Naive thymus-derived CD8-positive, alpha-beta T cell (primary cell): ENCODE measurements at places on chromosomes 12 and 14.

- DNase-seq, result no peak
Measured at GRCh38 chr12:97941686-97942354, 479.2 kb downstream of the RMST start.

- DNase-seq, result no peak
Measured at GRCh38 chr12:26278266-26278665, 82.9 kb downstream of the SSPN start.

DNA sequence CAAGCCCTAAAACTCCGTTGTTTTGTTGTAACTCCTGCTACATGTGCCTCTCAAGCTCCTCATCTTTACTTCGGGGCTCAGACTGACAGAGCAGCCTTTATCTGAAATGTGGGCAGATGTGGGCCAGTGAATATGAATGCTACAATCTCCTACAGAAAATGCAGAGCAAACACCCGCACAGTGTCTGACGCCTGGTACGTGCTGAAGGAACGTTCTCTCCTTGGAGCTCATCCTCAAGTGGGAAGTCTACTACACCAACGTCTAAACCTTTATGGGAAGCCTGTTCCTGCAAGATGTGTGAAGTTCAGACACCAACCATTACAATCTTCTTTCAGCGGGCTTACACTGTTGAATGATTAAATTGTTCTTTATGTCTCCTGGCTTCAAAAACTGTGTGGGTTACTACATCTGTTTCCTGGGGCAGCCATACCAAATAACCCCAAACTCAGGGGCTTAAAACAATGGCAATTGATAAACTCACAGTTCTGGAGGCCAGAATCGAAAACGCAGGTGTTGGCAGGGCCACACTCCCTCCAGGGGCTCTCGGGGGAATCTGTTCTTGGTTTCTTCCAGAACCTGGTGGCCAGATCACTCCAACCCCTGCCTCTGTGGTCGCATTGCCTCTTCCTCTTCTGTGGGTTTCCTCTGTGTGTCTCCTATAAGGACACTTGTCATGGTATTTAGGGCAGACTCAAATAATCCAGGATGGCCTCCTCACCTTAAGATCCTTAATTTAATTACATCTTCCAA lies 179.7 kb upstream of the PLXNC1 start:
- no peak for DNase-seq

DNA sequence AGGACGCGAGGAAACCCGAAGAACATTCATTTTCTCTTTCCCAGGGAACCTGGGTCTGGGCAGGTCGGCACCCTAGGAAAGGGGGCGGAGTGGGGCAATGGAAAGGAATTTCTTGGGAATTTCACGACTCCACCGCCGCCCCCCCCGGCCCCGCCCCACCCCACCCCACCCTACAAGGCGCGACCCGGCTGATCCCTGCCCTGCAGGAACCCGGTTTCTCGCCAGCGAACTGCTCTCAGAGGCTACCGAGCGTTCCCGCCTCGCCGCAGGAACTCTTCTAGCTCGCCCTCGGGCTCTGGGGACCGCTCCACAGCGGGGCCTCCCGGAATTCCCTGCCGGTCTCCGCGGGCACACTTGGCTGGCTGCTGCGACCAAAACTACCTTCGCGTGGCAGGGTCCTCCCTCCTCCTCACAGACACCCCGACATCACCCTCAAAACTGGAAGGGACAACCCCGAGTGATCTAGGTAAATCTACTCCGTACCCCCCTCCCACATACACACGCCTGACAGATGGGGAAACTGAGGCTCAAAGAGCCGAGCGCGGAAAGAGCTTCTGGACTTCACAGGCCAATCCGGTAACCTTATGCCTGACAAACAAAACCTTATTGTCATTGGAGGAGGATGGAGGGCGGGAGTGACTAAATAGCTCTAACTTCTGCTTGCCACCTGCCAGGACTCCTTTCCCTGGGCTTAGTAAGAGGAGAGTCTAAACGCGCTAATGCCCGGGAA lies 785 bp upstream of the ACTN1 start:
- DNase-seq, result no peak

- DNase-seq, result no peak
Measured at GRCh38 chr14:102525929-102526497, 16.4 kb upstream of the ANKRD9 start.

DNA sequence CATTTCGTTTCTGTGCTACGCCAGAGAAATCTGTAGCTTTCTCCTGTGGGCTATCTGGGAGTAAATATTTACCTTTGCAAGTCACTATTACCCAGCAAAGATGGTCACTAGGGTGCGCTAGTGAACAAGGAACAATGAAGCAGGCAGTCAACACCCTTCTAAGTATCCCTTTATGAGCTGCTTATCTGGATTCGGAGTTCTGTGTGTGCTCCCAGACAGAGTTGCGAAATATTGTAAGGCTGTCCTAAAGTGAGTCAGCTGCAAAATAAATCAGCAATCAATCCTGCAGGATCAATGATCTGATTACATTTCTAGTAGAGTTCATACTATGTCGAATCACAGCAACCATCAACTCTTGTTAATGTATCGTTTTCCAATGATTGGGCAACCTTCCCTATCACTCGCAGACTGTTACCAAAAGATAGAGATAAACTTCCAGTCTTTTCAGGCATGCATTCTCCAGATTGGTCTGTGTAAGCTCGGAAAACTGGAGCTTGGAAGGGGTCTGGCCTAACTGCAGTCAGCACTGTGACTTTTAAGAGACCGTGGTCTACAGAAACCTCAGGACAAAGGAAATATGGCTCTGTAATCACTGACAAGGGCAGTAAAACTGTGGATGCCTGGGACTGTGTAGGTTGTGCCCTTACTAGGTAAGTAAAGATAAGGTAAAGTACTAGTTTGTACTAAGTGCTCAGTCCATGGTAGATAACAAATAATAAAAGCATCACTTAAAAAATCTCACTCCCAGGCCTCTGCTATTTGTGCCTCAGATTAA lies 133.5 kb downstream of the KCNK10 start:
- DNase-seq, result peak; percentile 11

- no peak for DNase-seq
Measured at GRCh38 chr12:45290216-45290605, 74.3 kb downstream of the ANO6 start.

DNA sequence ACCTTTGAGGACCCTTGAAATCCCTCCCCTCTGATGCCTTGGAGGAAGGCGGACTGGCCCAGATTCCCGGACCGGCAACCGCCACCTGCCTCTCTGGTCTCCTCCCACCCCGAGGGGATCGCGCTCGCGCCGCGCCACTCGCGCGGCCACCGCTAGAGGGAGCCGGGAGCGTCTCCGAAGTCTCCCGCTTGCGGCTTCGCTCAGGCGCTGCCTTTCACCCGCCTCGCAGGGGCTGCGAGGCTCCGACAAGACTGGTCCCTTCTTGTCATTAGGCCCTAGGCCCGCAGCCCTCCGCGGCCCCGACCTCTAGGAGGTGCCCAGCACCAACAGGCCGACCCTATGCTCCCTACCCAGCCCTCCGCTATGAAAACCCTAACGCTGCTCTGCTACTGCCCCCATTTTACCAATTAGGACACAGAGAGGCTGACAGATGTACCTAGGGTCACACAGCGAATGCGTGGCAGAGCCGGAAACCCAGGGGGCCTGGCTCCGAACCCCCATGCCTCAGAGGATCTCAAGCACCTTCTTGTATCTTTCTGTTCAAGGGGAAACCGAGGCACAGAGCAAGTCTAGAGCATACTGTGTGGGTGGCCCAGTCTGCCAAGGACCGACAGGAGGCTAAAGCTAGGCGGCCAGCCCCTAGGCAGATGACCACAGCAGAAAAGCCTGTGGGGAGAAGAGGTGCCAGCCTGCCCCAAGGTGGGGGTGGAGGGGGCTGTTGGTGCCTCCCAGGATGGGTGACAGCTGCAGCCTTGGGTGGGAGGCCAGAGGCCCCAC lies 21.4 kb upstream of the VSX2 start:
- DNase-seq, result peak; percentile 63

DNA sequence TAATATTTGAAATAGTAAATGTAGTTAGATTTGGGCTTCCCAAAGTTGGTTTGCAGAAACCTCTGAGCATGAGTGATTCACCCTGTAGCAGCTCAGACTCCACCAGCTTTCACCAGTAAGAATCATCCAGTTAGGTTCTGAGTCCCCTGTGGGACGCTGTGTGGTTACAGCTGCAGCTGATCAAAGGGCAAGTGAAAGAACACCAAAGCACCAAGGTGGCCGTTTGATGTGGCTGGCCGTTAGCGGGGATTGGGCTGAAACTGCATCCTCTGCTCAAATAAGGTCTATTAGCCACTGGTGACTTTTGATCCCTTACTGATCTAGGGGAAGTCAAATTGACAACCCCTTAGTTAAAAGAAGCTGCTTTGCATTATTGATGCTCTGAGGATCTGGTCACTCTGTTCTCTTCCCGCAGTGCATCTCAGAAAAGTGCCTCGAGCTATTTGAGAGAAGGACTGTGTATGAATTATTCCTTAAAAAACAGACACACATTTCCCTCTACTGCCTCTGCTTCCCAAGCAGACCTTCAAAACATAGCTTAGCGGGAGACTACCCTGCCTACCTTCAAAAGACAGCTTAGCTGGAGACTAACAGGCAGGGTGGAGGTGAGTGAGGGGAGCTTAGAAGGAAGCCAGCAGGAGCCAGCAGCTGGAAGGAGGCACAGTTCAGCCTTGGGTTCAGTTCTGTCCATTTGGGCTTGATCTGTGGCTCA lies 3.7 kb downstream of the ABHD12B start:
- peak; percentile 61 for DNase-seq

DNA sequence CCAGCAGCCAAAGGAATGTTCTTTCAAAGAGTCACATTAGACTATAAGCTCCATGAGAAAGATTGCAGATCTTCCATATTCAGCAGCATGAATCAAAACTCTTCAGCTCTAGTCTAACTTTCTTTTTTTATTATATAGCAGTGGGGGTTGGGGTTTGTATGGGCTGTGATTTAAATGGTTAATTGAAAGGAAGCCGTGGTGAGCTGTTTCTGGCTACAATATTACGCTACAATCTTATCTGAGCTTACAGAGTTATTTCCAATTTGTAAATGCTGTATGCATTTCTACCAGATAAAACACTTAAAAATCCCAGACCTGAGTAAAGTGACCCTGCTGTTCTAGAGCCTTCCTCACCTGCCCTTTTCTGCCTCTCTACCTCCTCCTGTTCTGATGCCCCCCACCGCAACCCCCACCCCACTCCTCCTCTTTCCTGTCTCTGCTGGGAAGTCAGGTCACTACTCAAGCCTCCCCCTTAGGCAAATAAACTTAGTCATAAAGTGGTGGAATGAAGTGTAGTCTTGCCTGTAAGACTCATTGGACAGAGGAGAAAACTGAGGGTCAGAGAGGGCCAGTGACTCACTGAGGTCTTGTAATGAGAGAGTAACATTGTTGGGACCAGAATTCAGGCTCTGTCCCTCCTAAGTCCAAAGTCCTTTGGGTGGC lies 1089.5 kb downstream of the BCL11B start:
- DNase-seq, result no peak

DNA sequence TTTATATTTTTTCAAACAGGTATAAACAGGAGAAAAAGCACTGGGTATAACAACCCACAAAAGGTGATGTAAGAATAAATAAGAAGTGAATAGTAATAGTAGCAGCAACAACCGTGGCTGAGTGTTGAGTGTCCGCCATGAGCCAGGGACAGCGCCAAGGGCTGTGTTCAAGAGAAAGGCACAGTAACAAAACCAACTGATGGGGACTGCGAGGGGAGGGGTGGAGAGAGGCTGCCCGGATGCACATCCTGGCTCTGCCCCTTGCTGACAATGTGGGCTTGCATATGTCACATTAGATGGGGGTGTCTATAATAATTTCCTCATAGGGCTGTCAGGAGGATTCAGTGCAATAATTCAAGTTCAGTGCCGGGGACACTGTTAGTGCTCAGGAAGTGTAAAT lies 912.4 kb downstream of the VRK1 start:
- DNase-seq, result peak; percentile 30

GRCh38 chr14:103140316-103141109 lies 17.3 kb downstream of the TNFAIP2 start:
- DNase-seq, result no peak

DNA sequence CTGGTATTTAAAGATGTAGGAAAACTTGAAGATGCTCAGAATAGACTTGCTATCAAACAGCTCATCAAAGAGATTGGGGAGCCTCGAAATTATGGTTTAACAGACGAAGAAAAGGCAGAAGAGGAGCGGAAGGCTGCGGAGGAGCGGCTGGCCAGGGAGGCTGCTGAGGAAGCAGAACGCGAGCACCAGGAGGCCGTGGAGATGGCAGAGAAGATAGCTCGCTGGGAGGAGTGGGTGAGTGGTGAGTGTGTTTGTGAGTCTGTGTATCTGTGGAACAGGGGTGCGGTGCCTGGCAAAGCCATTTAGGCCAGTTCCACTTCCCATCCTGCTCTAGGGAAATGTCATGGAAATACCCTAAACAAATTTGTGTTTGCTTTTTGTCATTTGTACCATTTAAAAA lies 19.2 kb upstream of the PAPOLA start:
- DNase-seq, result no peak

DNA sequence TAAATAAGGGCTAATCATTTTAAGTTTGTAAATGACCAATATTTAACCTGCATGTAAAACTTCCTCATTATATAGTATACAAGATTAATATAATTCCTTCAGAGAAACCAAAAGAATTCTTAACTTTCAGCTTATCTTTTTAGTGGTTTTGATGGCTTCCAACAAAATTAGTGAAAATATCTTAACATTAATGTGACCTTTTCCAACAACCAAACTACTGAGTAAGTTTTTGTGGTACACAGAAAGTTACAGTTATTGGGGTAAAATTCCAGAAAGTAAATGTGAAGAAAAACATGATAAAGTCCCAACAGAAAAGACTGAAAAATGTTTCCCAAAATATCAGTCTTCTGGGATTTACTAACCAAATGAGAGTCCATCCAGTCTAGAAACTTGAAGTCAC lies 111.0 kb upstream of the PDE3A start:
- DNase-seq, result no peak

DNA sequence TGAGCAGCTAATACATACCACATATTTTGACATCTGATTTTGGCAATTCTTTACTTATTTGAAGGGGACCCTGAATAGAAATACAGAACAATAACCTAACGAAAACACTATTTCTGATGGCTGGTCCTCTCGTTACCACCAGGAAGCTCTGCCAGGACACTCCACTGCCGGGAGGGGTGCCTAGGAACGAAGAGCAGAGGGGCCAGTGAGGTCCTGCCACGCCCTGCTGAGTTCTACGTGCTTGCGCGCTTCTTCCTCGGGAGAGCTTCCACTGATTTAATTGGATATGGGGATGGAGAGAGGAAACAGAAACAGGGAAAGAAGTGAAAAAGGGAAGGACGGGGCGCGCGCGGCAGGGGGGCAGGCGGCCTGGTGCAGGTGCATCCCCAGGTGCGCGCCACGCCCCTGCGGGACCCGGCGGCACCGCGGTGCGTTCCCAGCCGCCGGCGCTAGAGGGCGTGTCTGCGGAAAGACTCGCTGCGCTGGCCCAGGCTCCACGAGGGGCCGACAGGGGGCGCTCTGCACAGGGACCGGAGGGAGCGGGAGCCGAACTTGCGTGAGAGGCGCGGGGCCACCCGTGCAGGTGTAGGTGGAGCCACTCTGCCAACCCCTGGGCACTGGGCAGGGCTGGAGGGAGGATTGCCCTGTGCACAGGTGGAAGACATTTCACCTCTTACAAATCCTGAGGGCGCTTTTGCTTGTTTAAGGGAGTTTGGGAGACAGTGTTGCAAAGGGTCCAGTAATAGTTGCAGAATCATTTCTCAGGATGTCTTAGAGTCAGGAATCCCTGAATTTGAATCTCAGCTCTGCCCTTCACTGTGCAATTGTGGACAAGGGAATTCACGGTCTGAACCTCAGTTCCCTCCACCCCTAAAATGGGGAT lies 986.3 kb upstream of the TMEM132C start:
- peak; percentile 12 for DNase-seq
